ENCODE measurements at places on chromosomes 2 and 18.

DNA sequence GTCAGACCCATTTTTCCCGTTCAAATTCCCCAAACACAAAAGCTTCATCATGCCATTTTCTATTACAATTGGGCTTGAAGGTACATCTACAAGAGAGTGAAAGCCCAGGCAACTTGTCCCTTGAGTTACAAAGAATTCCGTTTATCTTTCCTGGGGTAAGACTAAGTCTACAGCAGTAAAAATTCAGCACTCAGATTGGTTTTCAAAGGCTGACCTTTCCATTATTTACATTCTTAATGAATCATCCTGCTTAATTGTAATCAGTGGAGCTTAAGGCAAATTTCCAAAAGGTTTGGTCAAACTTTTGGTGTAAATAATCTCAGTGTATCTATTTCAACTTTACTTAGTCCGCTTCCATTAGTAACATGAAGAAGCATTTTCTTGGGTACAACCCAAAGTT lies 33.4 kb upstream of the ST3GAL5 start:
- no peak for DNase-seq

- DNase-seq = no peak
Measured at GRCh38 chr2:226664140-226664539, 135.5 kb downstream of the IRS1 start.

- no peak for DNase-seq
Measured at GRCh38 chr2:47006374-47007222, 91.0 kb upstream of the MCFD2 start.

- no peak for DNase-seq
Measured at GRCh38 chr2:238358769-238359168, 38.5 kb downstream of the TRAF3IP1 start.

DNA sequence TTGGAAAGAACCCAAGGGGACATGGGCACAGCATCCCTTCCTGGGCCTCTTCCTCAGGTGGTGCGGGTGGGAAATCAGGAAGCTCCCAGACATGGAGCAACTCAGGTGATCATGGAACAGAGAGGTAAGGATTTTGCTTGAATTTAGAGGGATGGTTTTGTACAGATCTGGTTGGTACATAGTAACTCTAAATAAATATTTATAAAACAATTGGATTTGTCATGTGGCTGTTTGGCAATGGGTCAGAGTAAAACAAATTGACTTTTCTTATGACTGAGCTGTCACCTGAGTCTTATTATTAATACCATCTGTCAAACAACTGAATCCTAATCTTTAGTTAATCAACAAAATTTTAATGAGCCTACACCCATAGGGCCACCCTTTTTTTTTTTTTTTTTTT lies 19.4 kb upstream of the TMEM178A start:
- DNase-seq = no peak

DNA sequence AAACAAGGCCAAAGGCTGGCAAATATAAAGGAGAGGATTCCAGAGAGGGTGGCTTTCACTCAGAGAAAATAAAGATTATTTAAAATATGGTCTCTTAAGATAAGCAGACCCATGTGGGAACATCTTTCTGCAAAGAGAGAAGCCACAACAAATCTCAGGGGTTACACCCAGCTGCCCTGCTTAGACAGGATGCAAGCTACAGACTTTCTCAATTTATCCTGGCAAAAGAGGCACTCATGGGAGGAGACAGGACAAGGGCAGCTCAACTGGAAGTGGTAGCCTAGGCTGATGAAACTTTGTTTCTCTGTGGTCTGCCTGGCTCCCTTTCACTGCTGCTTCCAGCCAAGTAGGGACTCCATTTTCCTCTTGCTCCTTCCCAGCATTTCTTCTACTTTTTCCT lies 25.9 kb upstream of the SULT1C4 start:
- DNase-seq = no peak

DNA sequence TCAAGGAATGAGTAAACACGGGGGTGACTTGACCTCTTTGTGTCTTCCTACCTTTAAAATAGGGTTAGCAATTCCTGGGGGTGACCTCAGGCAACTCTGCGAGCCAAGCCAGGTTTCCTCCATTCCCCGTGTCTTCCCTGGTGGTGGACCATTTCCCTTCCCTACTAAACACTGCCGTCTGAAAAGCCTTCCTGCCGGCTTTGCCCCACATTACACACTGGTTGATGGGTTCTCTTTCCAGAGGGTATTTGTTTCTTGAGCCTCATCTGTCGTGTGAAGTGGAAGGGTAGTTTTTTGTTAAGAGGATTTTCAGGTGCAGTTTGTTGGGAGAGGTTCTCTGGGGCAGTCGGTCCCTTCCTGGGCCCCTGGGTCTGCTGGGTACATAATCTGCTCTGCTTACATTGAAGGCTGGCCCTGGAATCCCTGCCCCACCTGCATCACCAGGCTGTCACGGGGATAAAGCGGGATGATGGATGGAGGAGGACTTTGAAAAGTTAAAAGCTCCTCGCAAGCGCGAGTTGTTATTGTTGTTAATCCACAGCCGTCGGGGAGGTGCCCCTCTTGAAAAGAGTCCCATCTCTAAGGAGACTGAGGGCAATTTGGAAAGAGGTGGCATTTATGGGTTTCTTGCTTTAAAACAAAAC lies 175.4 kb upstream of the SPRED2 start:
- DNase-seq = no peak

GRCh38 chr2:215847718-215848117 lies 165.6 kb downstream of the MREG start:
- no peak for DNase-seq

DNA sequence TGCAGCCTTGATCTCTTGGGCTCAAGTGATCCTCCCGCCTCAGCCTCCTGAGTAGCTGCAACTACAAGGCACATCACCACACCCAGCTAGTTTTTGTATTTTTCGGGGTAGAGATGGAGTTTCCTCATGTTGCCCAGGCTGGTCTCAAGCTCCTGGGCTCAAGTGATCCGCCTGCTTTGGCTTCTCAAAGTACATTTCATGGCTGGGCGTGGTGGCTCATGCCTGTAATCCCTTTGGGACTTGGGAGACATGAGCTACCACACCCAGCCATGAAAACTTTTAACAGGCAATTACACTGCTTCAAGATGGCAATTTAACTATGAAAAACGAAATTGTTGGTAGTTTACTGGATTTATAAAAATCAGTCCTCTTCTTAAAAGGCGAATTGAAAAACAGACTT lies 69.7 kb downstream of the MEP1B start:
- DNase-seq = no peak

DNA sequence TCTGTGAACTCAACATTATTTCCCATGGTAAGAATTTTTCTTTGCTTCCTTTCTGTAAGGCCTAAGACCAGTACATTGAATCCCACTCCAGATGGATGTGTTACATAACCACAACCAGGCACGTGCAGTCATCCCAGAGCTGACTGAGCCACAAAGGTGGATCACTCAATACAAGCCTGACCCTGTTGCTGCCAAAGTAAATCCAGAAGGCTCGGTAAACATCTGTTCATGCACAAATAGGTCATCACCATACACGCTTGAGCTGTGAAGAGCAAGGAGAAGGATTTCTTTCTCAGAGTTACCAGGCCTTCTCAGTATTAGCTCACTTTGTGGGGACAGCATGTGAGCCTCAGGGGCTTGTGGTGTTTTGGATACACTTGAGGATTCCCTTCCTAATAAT lies 791.4 kb upstream of the FANCL start:
- DNase-seq = no peak

GRCh38 chr2:217935901-217936684 lies 66.7 kb downstream of the TNS1 start:
- no peak for DNase-seq

- no peak for DNase-seq
Measured at GRCh38 chr2:174527959-174528358, 41.1 kb upstream of the GPR155 start.

DNA sequence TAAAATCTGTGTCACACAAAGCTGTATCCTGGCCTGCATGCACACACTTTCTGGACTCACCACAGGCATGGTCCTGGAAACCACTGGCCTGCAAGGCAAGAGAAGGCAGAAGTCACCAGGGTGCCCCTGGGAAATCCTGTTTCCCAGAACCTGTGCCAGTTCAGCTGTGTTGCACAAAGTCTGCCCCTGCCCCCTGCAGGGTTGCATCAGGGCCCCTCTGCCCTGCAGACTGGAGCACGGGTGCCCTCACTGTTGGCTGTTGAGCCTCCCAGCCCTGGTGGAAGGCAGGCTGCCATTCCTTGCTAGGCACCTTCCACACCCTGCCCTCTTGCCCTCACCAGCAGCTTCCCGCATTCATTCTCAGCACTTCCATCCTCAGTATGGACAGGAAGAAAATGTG lies 18.0 kb upstream of the TUBB6 start:
- DNase-seq = no peak

GRCh38 chr18:45954070-45954934 lies 12.8 kb downstream of the EPG5 start:
- DNase-seq = peak; percentile 55

- DNase-seq = no peak
Measured at GRCh38 chr2:27182346-27182745, 29.5 kb upstream of the ATRAID start.

DNA sequence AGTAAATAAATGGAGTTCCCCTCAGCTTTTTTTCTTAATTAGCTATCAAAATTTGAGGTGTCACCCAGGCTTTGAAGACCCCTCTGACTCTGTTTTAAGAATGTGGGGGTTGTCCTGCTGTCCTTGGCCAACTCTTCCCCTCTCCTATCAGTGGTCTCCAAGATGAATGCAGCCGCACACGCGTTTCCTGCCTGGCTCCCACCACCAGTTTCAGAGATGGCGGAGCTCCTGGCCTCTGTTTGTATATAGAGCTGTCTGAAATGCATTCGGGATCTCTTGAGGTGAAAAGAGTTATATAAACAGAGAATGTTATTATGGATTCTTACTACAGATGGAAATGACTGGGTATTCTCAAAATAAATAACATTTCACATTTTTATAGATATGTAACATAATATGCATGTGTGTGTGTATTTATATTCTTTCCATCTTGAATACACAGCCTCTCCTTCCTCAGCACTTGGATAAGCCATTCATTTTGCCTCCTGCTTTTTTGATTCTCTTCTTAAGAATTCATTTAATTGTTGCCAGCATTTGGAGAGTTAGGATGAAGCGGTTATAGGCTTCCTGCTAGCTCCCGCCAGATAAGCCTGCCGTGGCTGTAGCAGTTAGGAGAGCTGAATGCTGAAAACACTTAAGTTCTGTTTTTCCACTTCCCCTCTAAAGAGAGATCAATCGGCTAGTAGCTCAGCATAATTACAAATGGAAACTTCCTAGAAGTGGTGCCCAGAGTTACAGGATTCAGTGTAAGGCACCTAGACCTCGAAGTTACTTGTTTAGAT lies 659.3 kb upstream of the FANCL start:
- DNase-seq = no peak

GRCh38 chr2:59276033-59276432 lies 1034.9 kb upstream of the FANCL start:
- DNase-seq = no peak

- DNase-seq = no peak
Measured at GRCh38 chr2:43762286-43762685, 11.6 kb upstream of the DYNC2LI1 start.

DNA sequence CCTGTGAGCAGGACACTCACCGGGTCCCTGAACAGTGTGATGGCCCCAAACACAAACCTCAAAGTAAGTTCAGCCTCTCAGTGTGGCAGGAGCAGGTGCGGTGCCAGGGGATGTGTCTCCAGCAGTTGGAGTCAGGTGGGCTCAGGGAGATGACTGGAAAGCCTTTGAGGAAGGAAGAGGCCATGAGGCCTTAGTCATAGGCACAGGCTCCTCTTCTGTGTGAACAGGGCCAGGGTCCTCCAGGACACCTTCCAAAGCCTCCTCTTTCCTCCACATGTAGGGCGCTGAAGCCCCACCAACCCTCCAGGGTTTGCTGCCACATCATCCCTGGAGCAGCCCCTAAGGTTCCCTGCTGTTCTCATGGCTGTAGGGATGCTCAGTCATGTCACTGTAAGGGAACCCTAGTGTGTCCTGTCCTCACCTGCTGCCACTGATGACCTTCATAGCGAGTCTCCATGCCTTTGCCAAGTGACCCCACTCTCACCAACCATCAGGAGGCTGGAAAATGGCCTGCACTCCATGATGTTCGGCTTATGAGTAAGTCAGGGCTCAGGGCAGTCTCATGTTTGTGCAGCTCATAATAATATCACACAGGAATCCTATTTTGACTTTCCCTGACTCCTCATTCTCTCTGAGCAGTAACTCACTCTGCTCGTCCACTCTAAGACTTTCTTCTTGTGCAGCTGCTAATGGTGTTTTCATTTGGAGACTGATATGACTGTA lies 1152.9 kb downstream of the RPIA start:
- no peak for DNase-seq

- DNase-seq = no peak
Measured at GRCh38 chr18:60599267-60599666, 226.7 kb upstream of the MC4R start.

DNA sequence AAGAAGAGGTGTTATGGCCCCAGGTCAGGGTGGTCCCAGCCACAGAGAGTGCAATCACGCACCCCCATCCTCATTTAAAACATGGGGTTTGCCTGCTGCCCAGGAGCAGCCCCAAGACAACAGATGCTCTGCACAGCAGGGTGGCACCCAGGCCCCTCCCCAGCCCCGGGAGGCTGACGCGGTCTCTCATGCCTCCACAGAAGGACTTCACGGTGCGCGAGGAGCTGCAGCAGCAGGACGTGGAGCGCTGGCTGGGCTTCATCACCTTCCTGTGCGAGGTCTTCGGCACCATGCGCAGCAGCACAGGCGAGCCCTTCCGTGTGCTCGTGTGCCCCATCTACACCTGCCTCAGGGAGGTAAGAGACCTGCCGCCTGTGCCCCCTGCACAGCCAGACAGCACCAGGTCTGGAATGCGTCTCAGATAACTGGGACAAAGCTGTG lies 133.7 kb downstream of the SMAD7 start:
- no peak for DNase-seq

- no peak for DNase-seq
Measured at GRCh38 chr2:166282154-166282553, 93.6 kb downstream of the SCN9A start.

Data from SW 1271 (cell line).